ENCODE measurements at places on chromosomes 13 and 19. TPM values are rescaled to one million over a fixed set of nuclear protein-coding genes. Genes with fewer than 3 reads are reported as not detected.

DNA sequence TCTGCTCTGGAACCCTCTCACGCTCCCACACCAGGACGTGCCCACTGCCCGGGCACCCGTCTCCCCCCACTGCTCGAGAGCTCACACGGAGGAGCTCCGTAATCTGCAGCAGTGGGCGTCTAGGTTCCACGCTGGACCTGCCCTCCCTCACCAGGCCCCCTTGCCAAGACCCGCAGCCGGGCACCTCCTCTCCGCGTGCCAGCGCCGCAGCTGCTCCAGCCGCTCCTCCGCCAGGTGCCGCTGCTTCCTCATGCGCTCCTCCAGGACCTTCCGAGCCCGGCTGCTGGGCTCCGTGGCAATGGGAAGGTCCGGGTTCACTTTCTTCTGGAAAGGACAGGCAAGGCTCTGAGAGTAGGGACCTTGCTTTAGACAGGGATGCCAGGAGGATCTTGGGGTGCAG, 35.0 kb upstream of the MATK start:
- DNase-seq, result no peak

DNA sequence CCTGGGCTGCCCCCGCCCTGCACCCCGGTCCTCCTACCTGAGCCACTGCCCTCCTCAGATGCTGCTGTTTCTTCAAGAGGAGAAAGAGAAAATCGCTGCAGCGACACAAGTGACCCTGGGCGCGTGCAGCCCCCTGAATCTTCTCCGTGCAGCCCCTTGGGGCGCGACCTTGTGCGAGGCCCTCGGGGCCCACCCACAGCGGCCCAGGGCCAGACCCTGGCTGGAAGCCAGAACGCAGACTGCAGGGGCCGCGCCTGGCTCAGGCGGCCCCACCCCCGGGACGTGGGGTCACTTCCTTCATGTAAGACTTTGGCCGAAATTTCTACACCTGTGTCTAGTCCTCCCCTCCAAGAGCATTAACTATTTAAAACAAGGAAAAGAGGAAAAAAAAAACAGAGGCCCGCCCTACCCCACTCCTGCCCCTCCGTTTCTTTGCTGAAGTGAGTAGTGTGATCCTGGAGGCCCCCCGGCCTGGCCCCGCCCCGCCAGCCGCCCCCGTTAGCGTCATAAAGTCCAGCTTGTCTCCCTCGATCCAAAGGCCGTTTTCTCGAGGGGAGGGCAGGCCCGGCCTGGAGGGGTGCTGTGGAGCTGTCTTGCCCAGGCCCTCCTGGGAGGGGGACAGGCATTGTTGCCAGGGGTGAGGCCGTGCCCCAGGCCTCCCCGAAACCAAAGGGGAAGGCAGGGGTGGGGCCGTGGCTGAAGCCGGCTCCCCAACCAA, 35.3 kb downstream of the BTBD2 start:
- no peak for DNase-seq

- DNase-seq, result no peak
Measured at GRCh38 chr19:13463296-13463695, 43.0 kb downstream of the CACNA1A start.

DNA sequence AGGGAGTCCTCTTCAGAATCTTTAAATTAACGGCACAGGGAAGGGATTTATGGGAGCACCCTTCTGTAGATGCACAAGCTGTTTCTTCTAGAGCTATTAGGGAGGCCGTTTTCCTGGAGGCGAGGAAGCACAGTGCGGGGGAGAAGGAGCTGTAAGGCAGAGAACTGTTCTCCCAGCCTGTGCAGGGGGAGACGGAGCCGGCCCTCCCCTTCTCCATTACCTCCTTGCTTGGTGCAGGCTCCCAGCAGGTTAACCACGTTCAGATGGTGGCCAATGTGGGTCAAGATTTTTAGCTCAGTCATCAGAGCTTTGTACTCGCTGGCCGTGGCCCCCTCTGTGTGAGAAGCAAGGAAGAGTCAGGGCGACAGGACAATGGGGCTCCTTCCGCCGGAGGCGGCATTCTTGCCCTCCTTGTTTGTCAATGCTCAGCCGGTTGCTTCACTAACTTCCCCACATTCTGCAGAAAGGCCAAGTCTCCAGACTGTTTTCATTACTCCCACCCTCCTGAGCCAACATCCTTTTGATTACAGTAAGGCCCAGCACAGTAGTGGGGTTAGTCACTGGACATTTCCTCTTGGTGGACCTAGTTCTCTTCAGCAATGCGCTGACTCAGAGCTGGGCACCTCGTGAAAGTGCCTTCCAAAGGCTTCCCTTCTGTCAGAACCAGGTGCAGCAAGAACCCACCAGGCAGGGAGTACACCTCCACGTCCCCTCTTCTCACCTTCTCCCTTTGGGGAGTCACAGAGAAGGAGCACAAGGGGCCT, 165.4 kb downstream of the FLT1 start:
- no peak for DNase-seq

GRCh38 chr13:98651744-98652143, 74.8 kb upstream of the STK24 start:
- no peak for DNase-seq

DNA sequence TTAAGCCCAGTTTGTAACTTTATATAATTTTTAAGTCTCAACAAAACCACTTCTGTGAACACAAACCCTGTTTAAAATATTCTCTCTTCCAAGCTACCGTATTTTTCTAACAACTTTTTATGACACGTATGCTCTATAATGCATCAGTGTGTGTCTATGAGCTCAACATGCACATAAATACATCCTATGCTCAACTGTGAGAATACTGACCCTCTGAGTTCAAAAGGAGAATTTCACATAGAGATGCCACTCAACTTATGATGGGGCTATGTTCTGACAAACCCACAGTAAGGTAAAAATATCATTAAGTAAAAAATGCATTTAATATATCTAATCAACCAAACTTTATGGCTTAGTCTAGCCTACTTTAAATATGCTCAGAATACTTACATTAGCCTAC, 1139.7 kb upstream of the SPRY2 start:
- DNase-seq, result no peak

- DNase-seq, result no peak
Measured at GRCh38 chr19:13981467-13981866, 24.7 kb downstream of the RFX1 start.

- DNase-seq, result no peak
Measured at GRCh38 chr13:75333103-75333502, 148.9 kb downstream of the TBC1D4 start.

SRRM5 gene
- 0.69 TPM for total RNA-seq

CBLC gene
- not detected for total RNA-seq

FUT3 gene
- not detected for total RNA-seq

B3GNT3 gene
- not detected for total RNA-seq

KLK5 gene
- not detected for total RNA-seq
